ENCODE measurements at places on chromosomes 16 and 17.

DNA sequence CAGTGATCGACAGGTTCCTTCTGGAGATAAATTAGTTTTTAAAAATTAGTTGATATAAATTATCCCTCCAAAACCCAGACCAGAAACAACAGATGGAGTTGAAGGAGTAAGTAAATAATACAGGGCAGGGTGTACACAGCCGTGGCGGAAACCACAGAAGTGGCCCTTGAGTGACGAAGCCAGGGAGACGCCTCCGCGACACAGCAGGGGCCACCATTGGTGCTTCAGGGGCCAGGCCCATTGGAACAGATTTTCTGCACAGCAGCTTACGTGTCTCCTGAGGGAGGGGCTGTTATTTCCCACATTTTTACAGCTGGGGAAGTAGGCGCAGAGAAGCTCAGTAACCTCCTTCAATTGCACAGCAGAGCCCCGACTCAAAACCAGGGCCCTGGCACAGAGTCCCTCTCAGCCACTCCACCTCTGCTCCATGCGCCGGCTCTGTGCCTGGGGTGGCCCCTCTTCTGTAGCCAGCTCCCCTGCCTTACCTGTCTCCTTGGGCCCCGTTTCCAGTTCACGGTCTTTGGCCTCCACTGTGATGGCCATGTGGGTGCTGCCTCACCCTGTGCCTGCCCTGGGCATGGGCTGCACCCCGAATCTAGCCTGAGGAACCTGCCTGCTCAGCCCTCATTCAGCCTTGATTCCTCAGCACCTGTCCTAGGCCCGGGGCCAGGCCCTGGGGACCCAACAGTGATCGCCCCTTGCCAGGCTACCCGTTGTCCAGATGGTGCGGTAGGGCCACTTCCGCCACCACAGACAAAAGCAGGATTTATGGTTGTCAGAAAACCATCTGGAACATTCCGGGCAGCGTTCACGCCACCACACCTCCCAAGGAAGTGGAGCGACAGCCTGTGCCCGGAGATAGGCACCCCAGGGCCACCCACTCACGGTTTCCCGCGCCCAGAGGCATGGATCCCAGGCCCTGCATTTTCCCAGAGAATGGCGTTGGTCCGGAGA, 128.5 kb upstream of the GSE1 start:
- DNase-seq = no peak

DNA sequence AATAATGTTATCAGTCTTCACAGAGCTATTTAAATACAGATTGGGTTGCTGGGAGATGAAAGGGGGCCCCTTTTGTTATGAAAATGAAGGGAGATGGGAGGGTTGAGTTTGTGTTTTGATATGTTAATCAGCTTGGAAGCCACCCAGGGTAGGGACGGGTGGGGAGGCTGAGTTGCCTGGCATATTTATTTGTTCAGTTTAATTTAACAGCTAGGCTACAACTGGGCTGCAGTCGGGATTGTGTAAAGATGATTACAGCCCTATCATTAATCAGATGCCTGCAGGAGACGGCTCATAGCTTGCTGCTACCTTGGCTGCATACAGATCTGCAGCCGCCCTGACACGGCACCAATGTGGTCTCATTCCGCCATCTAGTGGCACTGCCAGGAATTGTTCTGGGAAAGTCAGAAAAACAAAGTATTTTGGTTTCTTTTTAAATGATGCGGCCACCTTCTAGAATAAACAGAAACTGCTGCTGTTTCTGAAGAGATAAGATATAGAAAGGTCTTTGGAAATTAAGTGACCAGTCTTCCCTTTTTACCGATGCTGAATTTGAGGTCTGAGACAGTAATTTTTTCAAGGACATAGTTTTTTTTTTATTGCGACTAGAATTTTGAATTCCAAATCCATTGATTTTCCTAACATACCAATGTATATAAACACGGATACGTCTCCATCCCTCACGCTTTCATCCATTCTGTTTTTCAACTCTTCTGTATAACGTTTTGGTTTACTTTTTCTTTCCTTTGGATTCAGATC, 458.0 kb upstream of the ASIC2 start:
- DNase-seq = peak; percentile 72

DNA sequence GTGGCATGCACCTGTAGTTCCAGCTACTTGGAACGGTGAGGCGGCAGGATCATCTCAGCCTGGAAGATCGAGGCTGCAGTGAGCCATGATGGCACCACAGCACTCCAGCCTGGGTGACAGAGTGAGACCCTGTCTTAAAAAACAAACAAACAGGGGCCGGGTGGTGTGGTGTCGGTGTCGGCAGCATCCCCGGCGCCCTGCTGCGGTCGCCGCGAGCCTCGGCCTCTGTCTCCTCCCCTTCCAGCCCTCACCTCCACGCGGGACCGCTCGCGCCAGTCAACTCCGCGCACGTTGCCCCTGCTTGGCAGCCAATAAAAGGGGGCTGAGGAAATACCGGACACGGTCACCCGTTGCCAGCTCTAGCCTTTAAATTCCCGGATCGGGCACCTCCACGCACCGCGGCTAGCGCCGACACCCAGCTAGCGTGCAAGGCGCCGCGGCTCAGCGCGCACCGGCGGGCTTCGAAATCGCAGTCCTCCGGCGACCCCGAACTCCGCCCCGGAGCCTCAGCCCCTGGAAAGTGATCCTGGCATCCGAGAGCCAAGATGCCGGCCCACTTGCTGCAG, 204.7 kb downstream of the CDRT15L2 start:
- no peak for DNase-seq

- no peak for DNase-seq
These were observed 25.1 kb downstream of the ALDH3A2 start for GRCh38 chr17:19673623-19674022.

- no peak for DNase-seq
These were observed 34.3 kb downstream of the ASPA start for GRCh38 chr17:3510090-3510489.

DNA sequence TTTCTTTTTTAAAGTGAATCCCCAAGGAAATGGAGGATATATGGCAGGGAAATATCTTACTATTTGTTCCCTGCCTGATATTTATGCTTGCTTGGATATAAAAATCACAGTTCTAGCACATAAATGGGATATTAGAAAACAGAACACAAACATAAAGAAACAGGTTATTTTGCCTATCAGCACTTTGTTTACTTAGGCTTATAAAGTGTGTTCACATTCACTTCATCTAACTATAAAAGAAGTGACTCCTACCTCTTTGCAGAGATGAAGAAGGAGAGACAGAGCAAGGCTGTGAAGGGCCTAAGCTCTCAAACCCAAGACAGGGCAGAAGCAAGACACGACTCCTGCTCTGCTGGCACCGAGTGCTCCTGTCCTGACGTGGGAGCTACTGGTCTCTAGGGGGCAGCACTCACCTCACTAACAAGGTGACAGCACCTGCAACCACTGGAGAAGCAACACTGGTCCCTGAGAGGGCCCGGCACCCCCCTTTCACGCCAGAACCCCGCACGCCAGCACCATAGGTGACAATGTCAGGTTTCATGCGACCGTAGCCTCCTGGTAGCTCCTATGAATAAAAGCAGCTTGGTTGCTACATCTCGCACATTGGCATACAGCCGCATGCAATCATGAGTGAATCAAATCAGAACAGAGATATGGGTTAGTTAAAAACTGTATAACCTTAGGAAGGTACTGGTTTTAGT, 32.0 kb downstream of the MBTPS1 start:
- DNase-seq = peak; percentile 63

DNA sequence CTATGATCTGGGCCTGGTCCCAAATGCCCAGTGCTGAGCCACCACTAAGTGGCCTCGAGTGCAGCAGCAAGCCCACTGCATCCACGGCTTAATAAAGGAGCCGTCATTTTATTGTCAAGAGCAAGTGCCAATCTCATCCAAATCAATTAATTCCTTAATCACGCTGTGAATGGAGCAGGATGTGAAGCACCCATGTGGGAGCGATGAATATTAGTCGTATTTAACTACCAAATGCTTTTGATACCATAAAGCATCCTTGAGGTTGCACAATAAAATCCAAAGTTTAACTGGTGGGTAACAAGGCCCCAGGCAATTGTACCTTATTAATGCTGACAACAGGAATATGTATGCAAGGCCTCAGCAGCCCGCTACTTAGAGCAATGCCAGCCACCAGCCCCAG, 226.0 kb upstream of the C16orf82 start:
- DNase-seq = no peak

Measured in endothelial cell (in vitro differentiated cells).